Activated naive CD4-positive, alpha-beta T cell treated with Interleukin-2 at 50 U/mL for 16 hours (primary cell): ENCODE measurements at places on chromosomes 16 and 17.

DNA sequence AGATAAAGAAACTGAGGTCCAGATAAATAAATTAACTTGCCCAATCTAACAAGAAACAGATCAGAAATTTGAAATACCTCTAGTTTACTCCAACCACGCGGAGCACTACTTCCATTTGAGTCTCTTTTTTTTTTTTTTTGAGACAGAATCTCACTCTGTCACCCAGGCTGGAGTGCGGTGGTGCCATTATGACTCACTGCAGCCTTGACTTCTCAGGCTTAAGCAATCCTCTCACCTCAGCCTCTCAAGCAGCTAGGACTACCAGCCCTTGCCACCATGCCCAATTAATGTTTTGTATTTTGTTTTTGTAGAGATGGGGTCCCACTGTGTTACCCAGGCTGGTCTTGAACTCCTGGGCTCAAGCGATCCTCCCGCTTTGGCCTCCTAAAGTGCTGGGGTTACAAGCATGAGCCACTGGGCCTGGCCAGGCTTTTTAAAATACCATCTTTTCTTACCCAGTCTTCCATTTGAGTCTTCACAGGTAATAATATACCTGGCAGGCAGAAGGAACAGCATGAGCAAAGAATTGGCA, 3.3 kb upstream of the NACA2 start:
- no peak for DNase-seq

DNA sequence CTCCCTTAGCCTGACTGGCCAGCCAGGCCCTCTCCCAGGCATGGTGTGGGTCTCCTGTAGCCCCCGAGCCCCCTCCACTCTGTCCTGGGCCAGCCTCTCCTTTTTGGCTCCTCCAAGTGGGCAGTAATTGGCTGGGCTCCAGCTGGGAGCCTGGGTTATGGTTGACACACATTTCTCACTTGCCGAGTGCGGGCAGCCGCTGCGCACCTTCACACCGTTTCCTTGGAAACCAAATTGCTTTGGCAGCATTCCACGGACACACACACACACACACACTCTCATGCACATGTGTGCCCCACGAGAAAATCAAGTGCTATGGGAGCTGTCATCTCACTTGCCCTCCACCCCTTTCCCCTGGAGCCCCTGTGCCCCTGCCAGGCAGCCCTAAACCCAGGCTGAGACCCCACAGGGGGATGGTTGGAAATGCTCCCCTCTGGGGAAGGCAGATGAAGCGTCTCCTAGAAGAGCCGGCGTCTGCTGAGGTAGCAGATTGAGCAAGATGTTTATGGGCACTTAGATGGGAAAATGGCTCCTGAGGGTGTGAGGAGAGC, 402.7 kb upstream of the TNRC6C start:
- no peak for DNase-seq

DNA sequence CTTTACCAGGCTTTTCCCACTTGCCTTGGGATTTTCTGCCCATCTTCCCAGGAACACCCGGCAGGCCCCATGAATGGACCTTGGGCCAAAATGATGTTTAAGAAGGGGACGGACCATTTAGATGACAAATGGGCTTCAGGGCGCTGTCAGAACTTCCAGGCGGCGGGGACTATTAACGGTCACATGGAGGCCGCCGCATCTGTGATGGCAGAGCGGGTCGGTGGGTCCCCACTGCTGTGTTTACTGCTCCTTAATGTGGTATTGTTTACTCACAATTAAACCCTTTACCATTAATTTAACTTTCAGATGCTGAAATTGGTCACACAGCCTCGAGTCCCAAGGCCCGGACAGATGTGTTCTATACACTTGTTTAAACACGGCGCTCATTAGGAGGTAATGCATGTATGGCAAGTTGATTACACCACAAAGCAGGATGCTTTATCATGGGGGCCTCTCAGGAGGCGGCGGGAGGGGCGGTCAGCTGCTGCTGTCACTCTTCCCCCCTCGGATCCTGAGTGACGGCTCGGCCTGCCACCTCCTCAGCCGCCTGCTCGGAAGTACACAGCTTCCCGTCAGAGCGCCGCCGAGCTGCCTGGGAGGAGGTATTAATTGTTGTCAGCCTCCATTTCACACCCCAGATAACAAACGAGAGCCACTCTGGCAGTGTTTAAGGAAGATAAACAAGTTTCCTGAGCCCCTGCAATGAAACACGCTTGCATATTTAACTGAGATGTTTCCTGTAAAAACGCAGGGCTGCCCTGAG, 83.9 kb upstream of the IRX3 start:
- DNase-seq, result no peak

DNA sequence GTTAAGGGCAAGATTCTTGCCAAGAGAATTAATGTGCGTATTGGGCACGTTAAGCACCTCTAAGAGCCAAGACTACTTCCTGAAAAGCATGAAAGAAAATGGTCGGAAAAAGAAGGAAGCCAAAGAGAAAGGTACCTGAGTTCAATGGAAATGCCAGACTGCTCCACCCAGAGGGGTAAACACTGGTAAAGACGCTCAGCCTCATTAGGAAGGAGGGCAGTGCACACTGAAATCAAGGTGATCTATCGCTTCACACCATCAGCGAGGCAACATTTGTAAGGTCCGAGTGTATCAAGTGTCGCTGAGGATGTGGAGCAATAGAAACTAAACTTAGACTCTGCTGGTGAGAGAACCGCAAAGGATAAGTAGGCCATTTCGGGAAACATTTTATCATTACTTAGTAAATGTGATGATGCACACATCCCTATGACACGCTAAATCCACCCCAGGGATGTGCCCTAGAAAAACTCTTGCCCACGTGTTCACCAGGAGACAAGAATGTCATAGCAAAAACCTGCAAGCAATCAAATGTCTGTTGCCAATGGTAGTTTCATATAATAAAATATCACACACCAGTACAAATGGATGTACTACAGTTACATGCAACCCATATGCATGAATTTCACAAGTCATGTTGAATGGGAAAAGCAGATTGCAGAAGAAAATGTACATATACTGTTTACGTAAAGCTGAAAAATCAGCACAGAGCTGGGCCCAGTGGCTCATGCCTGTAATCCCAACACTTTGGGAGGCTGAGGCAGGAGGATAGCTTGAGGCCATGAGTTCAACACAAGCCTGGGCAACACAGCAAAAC, 23.6 kb downstream of the CNTROB start:
- no peak for DNase-seq

GRCh38 chr17:39563476-39563875, 44.2 kb downstream of the NEUROD2 start:
- no peak for DNase-seq

GRCh38 chr16:69520800-69521602, 44.8 kb upstream of the NFAT5 start:
- peak; percentile 22 for DNase-seq

- DNase-seq, result no peak
Observed at GRCh38 chr17:73600103-73600871, 44.0 kb downstream of the SDK2 start.

DNA sequence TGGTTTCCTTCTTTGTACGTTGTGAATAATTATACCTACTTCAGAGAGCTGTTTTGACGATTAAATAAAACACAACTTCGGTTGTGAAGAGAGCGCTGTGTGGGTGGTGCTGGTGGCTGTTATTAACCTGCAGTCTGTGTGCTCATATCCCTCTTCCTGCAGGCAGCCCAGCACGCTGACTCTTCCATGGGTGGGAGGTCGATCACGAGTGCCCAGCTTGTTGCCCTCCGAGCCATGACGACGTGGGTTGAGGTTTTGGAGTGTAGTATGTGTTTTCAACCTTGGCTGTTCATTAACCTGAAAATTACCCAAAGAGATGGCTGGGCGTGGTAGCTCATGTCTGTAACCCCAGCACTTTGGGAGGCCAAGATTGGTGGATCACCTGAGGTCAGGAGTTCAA, 11.3 kb upstream of the GCSH start:
- no peak for DNase-seq

DNA sequence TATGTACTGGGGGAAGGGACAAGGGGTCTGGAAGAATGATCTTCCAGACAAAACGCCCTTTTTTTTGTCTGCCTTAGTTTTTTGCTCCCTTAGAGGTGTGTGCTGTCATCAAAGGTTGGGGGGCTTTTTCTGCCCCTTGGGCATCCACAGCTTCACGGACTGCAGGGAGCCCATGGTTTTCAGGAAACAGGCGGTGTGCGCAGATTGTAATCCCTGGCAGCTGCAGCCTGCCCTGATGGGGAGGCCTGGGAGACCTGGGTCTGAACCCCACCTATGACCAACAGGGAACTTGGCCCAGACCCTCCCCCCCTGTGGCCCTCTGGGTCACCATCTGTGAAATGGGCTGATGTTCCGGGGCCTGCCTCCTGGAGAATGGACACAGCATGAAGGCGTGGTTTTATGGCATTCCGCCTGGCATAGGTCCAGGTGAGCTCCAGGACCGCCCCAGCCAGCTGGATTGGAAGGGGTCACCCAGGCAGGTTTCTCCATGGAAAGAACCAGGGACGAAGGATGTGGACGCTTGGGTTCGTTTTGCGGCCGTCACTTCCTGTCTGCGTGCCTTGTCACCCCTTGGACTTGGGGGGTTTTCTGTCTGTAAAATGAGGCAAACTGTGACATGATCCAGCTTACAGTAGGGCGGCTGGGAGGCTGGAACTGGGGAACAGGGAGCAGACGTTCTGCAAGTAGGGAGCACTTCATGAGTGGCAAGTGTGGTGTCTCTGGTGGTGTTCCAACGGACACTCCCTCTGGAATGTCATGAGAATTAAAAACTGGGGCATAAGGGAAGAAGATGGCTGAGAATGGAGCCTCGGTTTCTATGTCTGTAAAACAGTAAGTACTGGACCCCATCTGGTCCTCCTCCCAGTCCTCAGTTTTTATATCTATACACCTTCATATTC, 1.5 kb downstream of the CPNE2 start:
- no peak for DNase-seq

- DNase-seq, result peak; percentile 46
Observed at GRCh38 chr16:87344931-87345631, 27.9 kb upstream of the C16orf95 start.

- DNase-seq, result no peak
Observed at GRCh38 chr17:7897090-7897489, 8.5 kb downstream of the CHD3 start.

GRCh38 chr16:82585675-82586074, 41.1 kb upstream of the CDH13 start:
- DNase-seq, result no peak

- DNase-seq, result peak; percentile 82
Observed at GRCh38 chr16:67155295-67156142, 4.2 kb downstream of the TRADD start.

GRCh38 chr17:42618442-42619150, 9.1 kb downstream of the TUBG1 start:
- no peak for DNase-seq

- no peak for DNase-seq
Observed at GRCh38 chr17:21124086-21124485, 2.7 kb upstream of the DHRS7B start.

GRCh38 chr16:89613231-89613953, at the start of gene DPEP1:
Gene DPEP1 (plus strand): TSS chr16:89613642. CDS start chr16:89630411, 16,769 bp downstream.
- no peak for DNase-seq

DNA sequence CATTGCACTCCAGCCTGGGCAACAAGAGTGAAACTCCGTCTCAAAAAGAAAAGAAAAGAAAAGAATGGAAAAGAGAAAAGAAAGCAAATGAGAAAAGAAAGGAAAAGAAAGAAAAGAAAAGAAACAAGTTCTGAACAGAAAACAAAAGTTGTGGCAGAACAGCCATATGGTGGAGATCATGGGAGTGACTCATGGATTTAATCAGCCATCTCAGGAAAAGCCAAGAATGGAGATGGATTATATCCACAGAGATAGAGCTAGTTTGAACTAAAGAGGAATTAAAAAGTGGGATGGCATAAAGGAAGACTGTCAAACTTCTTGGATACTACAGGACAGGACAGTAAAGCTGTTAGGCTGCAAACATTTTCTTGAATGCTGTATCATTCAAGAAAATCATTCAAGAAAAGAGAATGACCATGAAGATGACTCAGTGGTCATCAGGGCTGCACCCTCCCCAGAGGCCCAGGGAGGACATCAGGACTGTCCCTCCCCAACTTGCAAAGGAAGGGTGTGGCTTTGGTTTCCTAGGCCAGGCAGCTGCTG, 120.6 kb downstream of the USP22 start:
- DNase-seq, result no peak

- peak; percentile 78 for DNase-seq
Observed at GRCh38 chr17:42659079-42659931, at the start of gene TUBG2. Gene TUBG2 (plus strand): TSS chr17:42659284. CDS start chr17:42659504, 220 bp downstream.

- DNase-seq, result no peak
Observed at GRCh38 chr17:58520843-58521430, 6.5 kb upstream of the MTMR4 start.

GRCh38 chr17:28004344-28004743, 38.1 kb upstream of the NLK start:
- DNase-seq, result no peak

- DNase-seq, result no peak
Observed at GRCh38 chr16:79336437-79337229, 263.9 kb downstream of the MAF start.
